ENCODE measurements at places on chromosomes 5 and 9.

GRCh38 chr5:145557345-145557744 lies 277.8 kb downstream of the PRELID2 start:
- no peak for DNase-seq

GRCh38 chr9:122376796-122377195 lies 6.0 kb downstream of the PTGS1 start:
- no peak for DNase-seq

GRCh38 chr5:111741278-111741677 lies 15.7 kb downstream of the NREP start:
- no peak for DNase-seq

DNA sequence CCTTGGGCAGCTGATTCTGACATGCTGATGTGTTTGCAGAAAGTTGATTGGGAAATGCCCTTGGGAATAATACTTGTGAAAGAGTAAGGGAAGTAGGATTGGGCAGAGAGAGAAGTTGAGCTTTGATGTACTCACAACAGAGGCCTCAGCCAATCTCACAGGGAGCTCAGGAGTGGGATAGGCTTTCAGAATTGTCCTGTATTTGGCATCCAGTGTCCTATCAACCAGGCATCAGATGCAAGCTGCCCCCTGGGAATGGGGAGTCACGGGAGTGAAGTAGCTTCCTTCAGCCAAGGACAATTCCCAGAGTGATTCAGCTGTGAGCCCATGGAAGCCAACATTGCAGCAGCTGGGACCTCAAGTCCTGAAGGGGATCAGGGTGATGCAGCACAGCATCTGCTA lies 39.6 kb downstream of the DMAC1 start:
- no peak for DNase-seq

DNA sequence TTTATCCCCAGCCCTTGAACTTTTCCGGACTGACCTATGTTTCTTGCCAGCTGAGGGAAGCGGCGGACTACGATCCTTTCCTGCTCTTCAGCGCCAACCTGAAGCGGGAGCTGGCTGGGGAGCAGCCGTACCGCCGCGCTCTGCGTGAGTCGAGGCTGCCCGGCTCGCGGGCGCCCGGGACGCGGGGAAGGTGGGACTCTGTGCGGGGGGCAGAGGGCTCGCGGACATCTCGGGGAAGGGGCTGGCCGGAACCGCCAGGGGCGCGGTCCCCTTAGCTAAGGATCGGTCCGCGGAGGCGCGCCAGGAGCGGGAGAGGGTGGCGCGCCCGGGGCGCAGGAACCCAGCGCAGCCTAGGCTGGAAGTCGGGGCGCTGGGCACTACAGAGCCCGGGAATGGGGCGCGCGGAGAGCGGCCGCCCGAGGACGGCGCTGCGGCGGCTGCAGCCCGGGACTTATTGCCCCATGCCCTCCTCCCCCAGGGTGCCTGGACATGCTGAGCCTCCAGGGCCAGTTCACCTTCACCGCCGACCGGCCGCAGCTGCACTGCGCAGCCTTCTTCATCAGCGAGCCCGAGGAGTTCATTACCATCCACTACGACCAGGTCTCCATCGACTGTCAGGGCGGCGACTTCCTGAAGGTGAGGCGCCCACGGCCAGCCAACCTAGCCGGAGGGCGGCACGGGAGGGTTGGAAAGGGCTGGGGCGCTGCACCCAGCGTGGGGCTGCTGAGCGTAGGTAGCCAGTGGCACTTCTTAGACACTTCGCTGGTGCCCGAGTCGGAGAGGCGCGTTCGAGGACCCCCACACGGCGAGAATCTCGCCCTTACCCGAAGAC lies 922 bp downstream of the CRHBP start:
- DNase-seq: no peak

DNA sequence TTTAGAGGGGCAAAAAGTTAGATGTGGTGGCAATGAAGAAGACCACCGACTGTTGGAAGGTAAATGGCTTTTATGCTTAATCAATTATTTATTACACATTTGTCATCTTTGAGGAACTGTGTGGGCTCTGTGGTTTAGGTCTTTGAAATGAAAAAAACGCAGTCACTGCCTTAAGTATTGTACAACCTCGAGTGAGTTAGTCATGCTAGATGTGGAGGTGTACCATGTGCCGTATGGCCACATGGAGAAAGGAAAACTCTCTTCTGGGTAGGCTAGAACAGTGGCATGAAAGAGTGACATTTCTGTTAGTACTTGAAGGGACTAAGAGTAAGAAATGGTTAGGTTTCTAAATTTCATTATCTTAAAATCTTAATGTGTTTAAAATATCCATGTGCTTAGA lies 166.1 kb downstream of the HACD4 start:
- no peak for DNase-seq

Data from non-pigmented ciliary epithelial cell (primary cell).